ENCODE measurements at places on chromosomes 12 and 14.

DNA sequence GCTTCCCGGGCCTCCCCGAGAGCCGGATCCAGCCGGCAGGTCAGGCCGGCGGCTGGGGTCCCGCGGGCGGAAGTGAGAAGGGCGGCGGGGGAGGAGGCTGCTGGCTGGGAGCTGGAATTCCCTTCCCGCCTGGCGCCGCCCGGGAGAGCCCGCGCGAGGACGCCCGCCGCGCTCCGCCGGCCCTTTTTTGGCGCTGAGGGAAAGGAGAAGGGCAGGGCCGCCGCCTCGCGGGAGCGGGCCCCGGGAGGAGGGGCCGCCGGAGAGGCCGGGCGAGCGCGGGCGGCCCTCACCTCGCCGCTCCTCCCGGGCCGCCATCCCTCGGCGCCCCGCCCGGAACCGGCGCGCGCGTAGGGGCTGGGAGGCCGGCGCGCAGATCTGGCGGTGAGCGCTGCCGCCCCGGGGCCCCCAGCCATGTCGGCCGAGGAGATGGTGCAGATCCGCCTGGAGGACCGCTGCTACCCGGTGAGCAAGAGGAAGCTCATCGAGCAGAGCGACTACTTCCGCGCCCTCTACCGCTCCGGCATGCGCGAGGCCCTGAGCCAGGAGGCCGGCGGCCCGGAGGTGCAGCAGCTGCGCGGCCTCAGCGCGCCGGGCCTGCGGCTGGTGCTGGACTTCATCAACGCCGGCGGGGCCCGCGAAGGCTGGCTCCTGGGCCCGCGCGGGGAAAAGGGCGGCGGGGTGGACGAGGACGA lies at the start of the genes KLHL42 and MANSC4:
TSS of gene KLHL42 (plus strand) at position 314 of the 692 bp plus-strand sequence. CDS start at position 412, 98 bp downstream.
TSS of gene MANSC4 (minus strand) at position 317 of the 692 bp plus-strand sequence. CDS start 8,960 bp downstream, outside the sequence.
- DNase-seq = peak; percentile 37

- no peak for DNase-seq
Measured at GRCh38 chr12:108459149-108459548, 55.9 kb upstream of the FICD start.

GRCh38 chr14:73888460-73888725 lies 1.7 kb downstream of the ZNF410 start:
- DNase-seq = no peak

DNA sequence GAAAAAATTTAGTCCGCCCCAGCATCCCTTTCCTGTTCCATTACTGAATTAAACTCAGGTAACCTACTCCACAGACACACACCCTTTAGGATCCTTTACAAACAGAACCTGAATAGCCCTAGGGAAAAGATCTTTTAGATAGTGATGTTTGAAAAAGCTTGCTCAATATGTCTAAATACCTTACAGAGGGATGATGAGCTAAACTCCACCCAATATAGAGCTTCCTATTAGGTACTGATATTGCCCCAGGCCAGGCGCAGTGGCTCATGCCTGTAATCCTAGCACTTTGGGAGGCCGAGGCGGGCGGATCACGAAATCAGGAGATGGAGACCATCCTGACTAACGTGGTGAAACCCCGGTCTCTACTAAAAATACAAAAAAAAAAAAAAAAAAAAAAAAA lies 50.1 kb downstream of the FERMT2 start:
- no peak for DNase-seq

DNA sequence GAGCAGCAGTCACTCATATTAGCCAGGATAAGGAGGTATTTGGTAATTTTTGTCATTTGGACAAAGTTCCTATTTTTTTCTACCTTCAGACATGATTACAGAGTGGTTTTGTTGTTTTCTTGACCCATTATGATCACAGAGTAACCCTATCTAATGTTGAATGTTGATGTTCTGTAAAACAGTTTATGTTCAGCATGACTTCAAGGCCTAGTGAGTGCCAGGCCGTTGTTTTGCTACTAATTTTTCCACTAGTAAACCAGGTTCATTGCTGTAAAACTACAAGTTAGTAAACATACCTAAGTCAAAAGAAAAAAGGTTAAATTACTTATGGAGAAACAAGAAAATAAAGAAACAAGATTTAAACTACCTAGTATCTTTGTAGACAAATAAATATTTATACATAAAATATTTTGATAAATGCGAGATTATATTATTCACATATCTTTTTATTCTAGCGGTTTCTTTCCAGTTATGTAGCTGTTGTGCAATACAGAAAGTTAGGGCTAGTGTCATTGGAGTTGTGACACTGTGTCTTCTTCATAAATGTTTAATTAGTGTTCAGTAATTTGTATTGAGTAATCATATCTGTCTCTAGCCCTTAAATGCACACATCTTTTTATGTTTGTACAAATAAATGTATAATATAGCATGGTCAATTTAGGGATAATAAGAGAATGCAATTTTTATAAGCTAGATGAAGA lies 16.5 kb downstream of the ETNK1 start:
- DNase-seq = no peak

- DNase-seq = no peak
Measured at GRCh38 chr14:104518659-104519350, 60.8 kb upstream of the C14orf180 start.

DNA sequence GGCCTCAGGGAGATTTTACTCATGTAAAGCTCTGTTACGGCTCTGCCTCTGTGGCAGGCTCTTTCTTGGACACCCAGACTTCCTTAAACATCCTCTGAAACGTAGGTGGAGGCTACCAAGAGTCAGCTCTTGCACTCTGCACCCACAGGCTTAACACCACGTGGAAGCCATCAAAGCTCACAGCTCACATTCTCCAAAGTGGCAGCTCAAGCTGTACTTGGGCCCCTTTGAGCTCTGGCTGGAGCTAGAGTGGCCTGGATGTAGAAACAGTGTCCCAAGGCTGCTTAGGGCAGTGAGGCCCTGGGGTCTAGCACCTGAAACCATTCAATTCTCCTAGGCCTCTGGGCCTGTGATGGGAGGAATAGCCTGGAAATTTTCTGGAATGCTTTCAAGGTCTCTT lies 155.3 kb upstream of the CDKN3 start:
- DNase-seq = no peak

DNA sequence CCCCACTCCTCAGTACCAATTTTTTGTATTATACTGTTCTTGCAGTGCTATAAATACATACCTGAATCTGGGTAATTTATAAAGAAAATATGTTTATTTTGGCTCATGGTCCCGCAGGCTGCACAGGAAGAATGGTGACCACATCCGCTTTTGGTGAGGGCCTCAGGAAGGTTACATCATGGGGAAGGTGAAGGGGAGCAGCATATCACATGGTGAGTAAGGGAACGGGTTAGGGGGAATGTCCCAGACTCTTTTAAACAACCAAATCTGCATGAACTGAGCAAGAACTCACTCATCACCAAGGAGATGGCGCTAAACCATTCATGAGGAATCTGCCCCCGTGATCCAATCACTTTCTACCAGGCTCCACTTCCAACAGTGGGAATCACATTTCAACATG lies 40.0 kb downstream of the OSBPL8 start:
- DNase-seq = no peak

DNA sequence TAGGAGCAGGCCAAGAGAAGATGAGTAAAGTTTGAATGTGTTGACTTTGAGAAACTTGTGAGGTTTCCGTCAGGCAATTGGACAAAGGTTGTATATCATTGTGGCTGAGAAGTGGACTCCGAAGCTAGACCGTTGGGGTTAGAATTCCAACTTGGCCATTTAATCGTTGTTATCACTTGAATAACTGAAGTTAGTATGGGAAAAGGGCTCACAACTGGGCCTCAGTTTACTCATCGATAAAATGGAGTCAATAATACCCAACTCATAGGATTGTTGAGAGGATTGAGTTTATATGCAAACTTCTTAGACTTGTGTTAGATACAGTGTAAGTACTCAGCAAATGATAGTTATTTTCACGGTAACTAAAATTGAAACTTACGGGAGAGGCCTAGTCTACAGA lies 846 bp downstream of the SLIRP start:
- DNase-seq = no peak

- DNase-seq = no peak
Measured at GRCh38 chr14:103155826-103156394, 32.6 kb downstream of the TNFAIP2 start.

- DNase-seq = no peak
Measured at GRCh38 chr12:85260896-85261295, 19.1 kb upstream of the ALX1 start.

- DNase-seq = no peak
Measured at GRCh38 chr12:5480938-5481303, 49.0 kb downstream of the NTF3 start.

GRCh38 chr12:103769240-103769945 lies 71.6 kb downstream of the NT5DC3 start:
- DNase-seq = no peak

- DNase-seq = no peak
Measured at GRCh38 chr14:33758547-33758946, 192.3 kb downstream of the EGLN3 start.

DNA sequence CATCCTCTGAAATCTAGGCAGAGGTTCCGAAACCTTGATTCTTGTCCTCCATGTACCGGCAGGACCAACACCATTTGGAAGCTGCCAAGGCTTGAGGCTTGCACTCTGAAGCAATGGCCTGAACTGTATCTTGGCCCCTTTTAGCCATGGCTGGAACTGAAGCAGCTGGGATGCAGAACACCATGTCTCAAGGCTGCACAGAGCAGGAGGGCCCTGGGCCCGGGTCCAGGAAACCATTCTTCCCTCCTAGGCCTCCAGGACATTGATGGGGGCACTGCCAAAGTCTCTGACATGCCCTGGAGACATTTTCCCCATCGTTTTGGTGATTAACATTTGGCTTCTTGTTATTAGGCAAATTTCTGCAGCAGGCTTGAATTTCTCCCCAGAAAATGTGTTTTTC lies 198.7 kb downstream of the EFCAB11 start:
- DNase-seq = no peak

DNA sequence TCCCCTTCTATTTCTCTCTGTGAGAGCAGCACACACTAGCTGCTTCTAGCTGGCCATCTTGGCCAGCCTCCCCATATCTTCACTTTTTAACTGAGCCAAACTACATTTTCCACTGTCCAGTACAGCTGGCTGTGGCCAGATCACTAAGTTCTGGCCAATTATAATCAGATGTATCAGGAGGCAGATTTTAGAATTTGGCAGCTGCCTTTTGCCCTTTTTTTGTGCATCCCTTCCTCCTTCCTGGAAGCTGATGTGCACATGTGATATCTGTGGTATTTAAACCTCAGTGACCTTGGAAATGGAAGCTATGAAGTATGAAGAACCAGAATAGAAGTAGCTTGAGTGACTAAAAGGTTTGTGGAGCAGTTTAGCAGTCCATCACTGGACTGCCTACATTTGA lies 49.8 kb upstream of the ANO6 start:
- DNase-seq = no peak

DNA sequence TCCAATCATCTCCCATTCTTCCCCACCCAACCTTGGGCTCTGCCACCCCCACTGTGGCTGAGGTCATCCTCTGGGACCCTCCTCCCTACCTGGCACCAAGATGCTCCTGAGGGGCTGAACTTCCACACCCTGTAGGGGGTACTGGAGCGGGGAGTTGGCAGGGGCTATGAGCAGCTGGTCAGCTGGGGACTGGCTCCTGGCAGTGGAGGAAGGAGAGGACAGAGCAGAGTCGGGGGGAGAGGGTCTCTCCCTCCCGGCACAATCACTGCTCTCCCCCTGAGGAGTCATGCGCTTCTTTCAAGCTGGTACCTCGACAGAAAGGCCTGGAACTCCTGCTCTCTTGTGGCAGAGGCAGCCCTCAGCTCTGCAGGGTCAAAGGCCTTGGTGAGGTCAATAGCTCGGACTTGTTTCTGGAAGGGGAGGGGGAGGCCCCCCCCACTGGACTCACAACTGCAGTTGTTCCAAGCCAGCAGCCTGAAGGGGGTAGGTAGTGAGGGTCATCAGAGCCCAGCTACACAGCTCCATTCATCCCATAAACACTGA lies 2.0 kb downstream of the B4GALNT1 start:
- DNase-seq = no peak

- DNase-seq = no peak
Measured at GRCh38 chr12:101779200-101779599, 39.9 kb upstream of the SYCP3 start.

GRCh38 chr12:131620946-131621681 lies 89.8 kb upstream of the SFSWAP start:
- no peak for DNase-seq

- no peak for DNase-seq
Measured at GRCh38 chr14:55556929-55557623, 22.9 kb upstream of the KTN1 start.

DNA sequence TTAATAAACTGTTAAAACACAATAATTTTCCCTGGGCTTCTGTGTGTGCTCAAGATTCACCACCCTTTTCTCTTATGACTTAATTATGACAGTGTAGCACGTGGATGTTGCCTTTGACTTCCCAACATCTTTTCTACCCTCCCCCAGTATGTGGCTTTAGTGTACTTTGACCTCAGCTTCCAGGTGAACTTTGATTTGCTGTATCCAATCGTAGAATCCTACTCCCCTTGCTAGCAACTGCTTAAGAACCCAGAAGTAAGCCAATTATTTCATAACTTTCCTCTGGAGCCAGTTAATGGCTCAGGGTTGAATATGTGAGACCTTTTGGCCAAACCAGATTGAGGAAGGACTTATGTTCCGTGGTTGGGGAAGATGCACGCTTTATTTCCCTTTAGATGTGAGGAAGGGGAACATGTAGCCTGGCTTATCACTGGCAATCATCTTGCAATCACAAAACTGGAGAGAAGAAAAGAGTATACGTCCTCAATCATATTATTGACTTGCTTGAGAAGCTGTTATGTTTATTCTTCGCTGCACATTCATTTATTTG lies 259.6 kb upstream of the ATP2B1 start:
- DNase-seq = no peak

GRCh38 chr12:79006306-79006705 lies 141.7 kb downstream of the SYT1 start:
- no peak for DNase-seq

- DNase-seq = no peak
Measured at GRCh38 chr14:38410442-38410841, 154.5 kb upstream of the CLEC14A start.

DNA sequence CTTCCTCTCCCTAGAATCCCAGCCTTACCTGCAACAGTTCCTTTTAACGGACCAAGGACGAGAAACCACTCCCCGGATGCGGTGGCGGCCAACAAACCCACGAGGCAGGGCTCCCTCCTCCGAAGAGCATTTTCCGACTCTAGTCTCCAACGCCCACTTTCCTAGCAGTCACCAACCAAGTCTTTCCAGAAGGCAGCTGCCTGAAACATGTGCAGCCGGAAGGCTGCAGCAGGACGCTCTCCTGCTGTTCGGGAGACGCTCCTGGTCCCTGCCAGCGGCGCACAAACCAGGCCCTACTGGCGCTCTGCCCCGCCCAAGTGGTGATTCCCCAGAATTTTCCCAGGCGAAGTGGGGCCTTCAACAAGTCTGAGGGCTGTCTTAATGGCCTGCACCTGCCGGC lies 21.1 kb upstream of the ADAM20 start:
- no peak for DNase-seq

GRCh38 chr12:118052324-118053070 lies 8.5 kb downstream of the WSB2 start:
- DNase-seq = no peak
